ENCODE measurements at places on chromosomes 2 and 18.

- DNase-seq, result no peak
Measured at GRCh38 chr2:5980450-5981190, 288.4 kb downstream of the SOX11 start.

DNA sequence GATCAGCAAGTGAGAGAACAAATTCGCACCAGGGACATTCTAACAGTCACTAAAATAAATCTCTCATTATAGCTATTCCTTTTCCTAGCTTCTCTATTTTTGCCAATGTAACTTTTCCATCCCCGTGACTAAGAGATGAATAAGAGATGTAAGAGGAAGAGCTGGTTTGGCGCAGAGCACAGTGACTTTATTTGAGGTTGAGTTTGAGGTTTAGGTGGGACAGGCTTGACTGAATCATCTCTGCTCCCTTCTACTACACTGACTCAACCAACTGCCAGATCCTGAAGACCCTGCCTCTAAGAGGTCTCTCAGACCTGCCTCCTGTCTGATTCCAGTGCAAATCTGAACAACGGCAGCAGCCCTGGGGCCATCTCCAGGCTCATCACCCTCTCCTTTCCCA lies 28.0 kb downstream of the RFX8 start:
- DNase-seq, result no peak

GRCh38 chr2:223538920-223539440 lies 63.2 kb downstream of the SCG2 start:
- peak; percentile 31 for DNase-seq

- no peak for DNase-seq
Measured at GRCh38 chr2:181984060-181984459, 1.6 kb upstream of the PPP1R1C start.

DNA sequence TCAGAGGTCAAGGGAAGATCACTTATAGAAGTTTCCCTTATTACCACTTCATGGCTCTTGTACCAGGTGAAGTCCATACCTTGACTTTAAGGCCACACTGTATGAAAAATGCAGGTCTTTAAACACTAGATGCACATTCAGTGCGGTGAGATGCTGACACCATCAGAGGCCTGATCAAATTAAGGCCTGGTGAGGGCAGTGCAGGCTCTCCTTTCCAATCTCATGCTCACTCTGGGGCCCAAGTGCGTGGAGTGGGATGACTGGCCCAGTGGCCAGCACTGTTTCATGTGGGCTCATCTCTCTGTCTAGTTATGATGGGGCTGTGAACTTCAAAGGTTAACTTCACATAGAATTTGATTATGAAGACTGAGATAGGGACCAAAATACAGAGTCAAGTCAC lies 281.1 kb downstream of the SLC4A3 start:
- DNase-seq, result no peak

DNA sequence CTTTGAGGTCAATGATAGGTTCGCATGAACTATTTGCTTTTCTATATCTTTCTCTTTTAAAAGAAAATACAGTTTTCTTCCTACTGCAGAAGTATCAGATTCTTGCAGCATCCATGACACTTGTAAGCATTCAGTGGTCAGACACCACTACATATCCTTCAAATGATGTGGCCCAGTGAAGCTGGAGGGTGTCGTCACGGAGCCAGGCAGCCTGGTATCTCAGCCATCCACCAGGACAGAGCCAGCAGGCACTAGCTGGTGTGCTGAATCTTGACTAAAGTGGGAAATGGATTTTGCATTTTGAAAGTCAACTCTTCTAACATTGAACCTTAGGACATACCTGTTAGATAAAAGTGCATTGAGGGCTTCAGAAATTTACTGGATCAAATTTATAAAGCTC lies 5.4 kb downstream of the KLHL14 start:
- no peak for DNase-seq

DNA sequence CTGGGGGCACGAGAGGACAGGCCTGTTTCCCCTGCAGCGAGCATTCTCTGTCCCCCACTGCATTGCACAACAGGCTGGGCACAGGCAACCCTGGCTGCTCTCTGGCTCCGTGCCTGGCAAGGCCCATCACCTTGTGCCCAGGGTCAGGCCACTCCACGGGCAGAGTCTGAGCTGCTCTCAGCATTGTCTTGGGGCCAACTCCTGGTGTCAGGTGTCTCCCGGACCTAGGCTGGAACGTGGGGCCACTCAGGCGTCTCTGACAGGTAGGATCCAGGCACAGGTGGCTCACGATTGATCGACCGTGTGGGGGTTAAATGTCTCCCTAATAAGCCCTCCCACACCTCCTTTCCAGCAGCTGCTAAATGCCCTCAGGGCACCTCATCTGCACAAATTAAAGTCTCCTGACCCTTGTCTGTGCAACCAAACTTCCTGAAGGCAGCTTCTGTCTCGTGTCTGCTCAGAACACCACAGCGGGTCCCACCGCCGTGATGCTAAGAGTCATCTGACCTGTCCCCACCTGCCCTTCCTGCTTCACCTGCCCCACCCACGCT lies 66.6 kb upstream of the GPC1 start:
- DNase-seq, result no peak

- DNase-seq, result no peak
Measured at GRCh38 chr2:184302506-184302905, 295.8 kb upstream of the ZNF804A start.

DNA sequence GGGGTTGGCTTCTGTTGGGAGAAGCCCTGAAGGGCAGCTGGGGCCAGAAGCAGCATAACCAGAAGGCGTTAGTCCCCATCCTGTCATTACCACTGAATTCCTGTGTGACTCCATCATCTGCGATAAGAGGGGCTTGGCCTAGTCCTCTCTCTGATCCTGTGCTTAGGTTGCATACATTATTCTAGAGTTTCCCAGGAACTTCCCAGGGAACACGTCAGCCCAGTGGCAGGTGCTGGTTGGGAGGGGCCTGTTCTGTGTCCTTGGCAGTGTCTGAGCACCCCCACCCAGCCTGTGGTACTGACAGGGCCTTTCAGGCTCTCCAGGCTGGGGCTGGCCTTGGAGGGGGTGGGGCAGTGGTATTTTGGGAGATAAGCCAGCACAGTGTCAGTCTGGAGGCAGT lies 4.5 kb upstream of the TOGARAM2 start:
- no peak for DNase-seq

GRCh38 chr2:68057658-68058396 lies 5.0 kb downstream of the C1D start:
- no peak for DNase-seq

DNA sequence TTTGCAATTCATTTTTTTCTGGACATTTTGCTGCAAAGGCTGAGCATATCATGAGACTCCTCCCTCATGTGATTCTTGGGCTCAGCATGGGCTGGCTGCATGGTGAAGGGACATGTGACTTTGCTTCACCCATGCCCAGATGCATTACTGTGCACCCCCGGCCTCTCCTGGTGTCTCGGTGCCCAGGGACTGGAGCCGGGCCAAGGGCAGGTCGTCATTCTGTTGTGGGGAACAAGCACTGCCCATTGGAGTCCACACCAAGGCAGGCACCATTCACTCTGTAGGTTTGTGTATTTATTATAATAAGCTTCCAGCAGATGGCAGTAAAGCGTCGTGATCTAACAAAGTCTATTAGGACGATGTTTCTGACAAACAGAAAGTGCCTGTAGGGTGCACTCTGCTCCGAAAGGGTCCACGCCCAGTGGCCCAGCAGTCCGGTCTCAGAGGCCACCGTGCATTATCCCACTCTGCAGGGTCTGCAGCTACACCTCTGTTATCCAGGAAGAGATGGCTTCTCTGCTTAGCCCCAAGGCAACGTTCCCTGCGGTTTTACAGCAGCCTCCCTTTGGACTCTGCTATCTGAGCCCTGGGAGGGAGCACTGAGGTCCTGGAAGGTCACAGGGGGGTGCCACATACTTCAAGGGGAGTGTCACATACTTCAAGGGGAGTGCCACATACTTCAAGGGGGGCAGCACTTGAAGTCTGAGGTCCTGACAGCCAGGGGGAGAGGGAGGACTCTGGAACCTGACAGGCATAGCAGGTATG lies 219.6 kb downstream of the TSN start:
- peak; percentile 93 for DNase-seq

DNA sequence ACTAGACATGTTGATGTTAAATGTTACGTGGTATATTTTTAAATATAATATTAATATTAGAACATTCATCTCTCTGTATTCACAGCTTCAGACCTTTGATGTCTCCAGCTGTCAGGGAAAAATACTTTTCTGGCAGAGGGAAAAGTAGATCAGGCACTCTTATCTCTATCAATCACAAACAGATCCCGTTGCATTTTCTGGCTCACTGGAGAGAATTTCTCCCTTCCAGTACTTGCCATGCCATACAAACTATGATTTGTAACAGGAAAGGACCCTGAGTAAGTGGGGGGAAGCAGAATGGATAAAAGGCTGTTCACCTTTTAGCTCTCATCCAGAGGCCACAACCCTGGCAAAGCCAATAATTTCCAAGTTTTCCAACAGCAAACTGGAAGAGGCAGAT lies 158.0 kb downstream of the TCF4 start:
- DNase-seq, result no peak

DNA sequence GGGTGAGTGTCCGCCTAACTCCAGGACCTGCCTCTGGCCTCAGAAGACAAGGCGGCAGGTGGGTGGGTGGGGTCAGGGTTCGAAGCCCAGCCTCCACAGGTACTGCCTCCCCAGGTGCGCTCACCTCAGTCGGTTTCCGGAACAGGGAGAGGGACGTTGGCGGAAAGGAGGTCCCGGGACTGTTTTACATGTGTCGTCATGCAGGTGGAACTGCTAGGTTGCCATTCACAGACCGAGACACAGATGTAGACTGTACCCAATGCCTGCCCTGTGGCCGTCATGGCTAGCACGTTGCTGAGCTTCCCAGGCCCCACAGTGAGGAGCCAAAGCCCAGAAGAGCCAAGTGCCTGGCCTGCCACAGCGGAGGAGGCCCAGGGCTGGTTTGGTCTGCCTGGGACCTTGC lies 284.0 kb upstream of the HS6ST1 start:
- DNase-seq, result no peak

GRCh38 chr2:236579746-236580315 lies 10.2 kb downstream of the ACKR3 start:
- DNase-seq, result no peak

DNA sequence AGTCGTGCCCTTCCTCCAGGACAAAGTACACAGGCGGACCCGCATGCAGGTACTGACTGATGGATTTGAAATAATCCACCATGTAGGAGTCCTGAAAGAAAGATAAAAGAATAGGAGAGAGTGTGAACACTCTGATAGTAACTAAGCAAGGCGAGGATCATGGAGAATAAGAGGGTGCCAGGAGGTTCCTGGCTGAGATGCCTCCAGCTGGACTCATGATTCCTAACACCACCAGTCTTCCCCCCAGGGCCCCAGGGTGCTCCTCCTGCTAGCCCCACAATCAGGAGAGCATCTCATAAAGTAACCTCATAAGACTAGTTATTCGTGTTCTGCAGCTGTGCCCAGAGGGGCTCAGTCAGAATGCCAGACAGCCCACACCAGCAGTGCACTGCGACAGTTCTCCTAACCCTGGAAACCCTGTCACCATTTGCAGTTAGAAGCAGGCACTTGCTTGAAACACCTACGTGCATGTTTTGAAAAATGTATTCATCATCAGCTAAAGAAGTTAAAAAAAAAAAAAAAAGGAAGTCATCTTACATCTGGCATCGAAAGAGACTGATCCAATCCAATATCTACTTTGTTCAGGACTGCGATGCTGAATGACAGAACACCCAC lies 36.7 kb downstream of the RMC1 start:
- DNase-seq, result no peak

- no peak for DNase-seq
Measured at GRCh38 chr2:31430439-31431165, 16.1 kb upstream of the XDH start.

GRCh38 chr2:206515580-206515979 lies 72.2 kb downstream of the ADAM23 start:
- no peak for DNase-seq

- no peak for DNase-seq
Measured at GRCh38 chr2:118121101-118121500, 32.8 kb downstream of the INSIG2 start.

DNA sequence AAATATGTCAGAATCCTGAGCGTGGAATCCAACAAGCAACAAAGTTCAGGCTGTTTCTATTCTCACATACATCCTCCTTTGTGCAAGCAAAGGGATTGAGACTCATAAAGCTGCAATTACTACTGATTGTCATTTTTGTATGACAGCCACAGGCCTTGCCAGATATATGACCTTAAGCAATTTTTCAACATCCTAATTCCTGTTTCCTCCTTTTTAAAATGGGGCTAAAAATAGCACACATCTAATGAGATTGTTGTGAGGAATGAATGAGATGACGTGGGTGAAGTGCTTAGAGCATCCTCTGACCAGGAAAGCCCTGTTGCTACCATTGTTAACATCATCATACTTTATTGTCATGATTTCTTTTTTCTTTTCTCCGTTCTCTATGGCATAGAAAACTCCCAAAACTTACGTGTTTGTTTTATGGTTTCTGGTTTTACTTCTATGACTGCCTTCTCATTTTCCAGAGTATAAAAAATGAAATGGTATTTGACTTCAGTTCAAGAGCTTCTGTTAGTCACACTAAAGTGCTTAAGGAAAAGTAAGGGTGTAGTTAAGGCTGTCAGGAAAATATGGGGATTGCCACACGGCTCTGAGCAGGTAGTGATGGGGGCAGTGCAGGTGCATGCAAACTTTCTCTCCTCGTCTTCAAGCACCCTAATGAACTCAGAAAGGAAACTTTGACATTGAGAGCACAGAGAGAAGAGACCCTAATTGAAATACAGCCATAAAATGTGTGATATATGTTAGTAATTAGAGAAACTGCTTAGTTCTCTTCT lies 590.6 kb upstream of the NETO1 start:
- no peak for DNase-seq

GRCh38 chr2:40106061-40106460 lies 327.0 kb upstream of the THUMPD2 start:
- DNase-seq, result no peak

DNA sequence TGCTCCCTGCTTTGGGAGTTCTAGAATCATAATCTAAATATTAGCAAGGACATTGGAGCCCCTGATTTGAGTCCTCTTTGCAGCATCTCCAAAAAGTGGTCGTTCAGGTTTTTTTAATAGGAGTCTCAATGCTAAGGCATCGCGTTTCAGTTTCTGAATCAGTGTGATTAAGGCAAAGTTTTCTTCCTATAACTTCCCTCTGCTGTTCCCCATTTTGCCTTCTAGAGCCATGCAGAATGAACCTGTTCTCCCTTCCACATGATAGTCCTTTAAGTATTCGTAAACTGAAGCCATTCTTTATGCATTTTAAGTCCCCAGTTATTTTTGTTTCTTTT lies 159.5 kb downstream of the PTGR3 start:
- DNase-seq, result no peak

- DNase-seq, result no peak
Measured at GRCh38 chr2:190974629-190975361, 39.2 kb downstream of the STAT1 start.

Measured in NCI-H446 (cell line).